Activated CD8-positive, alpha-beta memory T cell treated with anti-CD3 and anti-CD28 coated beads for 1 hour (primary cell): ENCODE measurements at places on chromosomes 2 and 18.

DNA sequence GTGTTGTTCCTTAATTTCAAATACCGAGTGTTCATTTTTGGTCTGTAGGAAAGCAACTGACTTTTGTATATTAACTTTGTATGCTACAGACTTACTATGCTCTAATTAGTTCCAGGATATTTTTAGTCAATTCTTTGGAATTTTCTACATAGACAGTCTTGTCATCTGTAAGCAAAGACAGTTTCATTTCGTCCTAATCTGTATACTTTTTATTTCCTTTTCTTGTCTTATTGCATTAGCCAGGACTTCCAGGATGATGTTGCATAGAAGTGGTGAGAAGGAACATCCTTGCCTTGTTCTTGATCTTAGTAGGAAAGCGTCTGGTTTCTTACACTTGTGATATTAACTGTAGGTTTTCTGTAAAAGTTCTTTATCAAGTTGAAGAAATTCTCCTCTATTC lies 56.5 kb downstream of the EPC2 start:
- DNase-seq: no peak

GRCh38 chr2:50591642-50592041 lies 440.3 kb downstream of the NRXN1 start:
- no peak for DNase-seq

DNA sequence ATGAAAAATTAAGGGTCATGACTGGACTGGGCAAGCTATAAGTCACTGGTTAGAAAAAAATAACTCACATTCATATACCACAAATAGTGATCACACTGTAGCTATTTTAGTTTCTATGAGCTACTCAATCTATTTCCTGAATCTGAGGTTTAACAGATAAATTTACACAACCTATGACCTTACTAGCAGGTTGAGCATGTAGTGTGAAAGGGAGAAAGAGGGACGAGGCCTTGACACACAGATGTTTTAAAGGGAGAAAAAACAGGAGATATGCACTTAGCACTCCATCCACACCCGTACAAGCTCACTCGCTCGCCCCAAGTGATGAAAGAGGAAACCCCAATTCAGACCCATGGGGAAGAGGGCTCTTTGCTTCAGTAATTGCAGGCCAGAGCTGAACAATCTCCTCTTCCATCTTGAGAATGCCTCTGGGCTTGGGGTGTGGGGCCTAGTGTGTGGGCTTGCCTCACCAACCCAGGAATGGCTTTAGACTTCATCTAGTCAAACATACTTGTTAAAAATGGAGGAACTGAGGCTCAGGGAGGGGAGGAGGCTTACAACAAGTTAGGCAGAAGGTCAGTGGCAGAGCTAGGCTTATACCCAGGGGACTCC lies 10.7 kb downstream of the CYRIA start:
- DNase-seq: no peak

GRCh38 chr18:44539926-44540325 lies 140.8 kb upstream of the SETBP1 start:
- no peak for DNase-seq

GRCh38 chr18:29271501-29271900 lies 1094.6 kb upstream of the CDH2 start:
- DNase-seq: no peak

DNA sequence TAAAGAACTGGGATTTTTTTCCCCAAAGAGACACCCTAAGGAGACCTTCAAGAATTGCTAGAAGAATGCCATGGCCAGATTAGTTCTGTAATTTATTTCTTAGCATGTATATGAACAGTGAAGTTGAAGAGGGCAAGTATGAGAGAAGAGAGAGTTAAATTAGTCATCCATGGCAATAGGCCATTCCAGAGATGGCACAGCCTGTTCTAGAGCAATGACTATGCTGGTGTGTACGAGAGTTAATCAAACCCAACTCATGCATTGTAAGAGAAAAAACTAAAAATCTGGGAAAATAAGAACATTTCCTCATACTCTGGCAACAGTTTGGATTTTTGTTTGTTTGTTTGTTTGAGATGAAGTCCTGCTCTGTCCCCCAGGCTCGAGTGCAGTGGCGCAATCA lies 112.1 kb upstream of the PIK3C3 start:
- no peak for DNase-seq

GRCh38 chr2:150147889-150148683 lies 339.4 kb downstream of the RND3 start:
- no peak for DNase-seq

DNA sequence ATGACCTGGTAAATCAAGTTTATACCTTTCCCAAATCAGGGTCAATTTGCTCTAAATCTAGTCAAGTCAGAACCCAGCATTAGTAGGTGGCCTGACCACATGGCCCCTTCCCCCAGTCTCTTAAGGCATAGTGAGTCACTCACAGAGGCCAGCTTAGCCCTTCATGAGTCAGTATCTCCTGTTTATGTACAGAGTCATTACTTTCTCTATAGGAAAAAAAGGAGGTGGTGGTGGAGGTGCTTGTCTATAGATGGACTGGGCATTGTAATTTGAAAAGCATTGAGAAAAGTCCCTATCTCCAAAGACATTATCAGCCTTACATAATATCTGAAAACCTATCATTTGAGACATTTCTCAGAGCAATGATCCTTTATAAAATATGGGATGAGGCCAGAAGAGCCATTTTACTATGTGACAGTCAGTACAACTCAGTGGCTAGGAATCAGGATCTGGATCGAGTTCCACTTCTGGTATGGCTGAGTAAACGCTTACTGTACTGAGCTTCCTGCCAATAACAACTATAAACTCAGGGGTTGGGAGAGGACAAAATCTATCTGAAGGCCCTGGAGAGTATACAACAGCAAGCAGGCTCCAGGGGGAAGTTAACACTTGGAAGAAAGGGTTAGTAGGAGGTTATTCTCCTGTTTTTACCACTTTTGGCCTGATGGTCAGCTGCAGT lies 22.5 kb upstream of the SIGLEC15 start:
- DNase-seq: no peak

DNA sequence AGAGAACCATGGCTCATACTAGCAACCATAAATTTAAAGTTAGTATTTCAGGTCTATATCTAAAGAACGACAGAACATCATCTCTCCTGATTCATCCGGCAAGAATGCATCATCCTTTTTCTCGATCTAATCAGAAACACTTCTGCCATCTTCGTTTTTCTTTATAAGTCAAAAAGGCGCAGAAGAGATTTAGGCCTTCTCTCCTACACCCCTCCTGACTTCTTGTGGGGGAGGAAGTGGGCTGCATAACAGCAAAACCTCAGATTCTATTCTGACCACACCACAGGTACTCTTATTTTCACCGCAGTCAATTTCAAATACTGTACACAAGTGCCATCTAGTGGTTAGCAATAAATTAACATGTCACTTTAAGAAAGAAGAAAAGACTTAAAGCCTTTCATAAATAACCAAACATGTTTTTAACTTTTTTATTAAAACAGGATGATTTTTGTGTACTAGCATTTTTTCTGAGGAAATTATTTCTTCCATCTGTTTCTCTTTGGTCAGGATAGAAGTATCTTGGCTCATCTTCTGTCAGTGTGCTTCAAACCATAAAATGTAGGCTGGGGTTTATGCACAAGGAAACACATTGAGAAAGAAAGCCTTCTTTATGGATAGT lies 48.4 kb upstream of the PIK3C3 start:
- no peak for DNase-seq

DNA sequence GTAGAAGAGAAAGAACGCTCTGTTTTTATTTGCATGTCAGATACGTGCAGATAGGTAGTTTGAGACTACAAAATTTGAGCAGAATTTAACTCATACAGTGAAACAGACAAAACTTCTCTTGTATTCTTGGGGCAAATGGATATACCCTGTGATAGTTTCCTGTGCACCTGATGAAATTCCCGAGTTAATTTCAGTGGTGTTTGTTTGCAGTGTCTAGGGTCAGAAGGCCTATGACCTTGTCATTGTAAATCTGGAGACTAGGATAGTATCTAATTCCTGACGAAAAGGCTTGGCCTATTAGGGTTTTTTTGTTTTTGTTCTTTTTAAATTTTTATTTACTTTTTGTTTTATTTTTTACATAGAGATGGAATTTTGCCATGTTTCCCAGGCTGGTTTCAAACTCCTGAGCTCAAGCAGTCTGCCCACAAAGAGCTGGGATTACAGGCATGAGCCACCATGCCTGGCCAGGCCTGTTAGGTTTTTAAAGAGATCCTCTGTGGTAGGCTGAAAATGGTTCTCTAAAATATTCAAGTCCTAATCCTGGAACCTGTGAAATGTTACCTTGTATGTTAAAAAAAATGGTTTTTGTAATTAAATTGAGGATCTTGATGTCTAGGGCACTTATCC lies 17.6 kb downstream of the LCLAT1 start:
- DNase-seq: no peak
